ENCODE measurements at places on chromosomes 16 and 17.

GRCh38 chr17:82217120-82217529 is 4.5 kb upstream of the CCDC57 start:
- no peak for DNase-seq

DNA sequence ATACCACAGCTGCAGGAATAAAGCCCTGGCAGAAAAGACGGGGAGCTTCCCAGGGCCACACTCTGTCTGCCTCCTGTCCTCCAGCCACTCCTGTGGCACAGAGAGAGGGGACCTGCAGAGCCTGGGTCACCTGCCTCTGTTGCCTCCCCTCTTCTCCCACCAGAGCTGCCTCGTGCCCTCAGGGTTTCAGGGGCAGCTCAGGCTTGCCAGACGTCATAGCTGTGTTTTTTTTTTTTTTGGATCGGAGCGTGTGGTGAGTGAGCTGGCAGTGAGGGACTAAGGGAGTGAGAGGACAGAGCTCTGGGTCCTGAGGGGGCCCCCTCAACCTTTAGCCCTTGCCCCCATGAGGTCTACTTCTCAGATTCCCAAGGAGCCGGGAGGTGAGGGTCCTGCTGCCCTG is 2.1 kb downstream of the PIK3R6 start:
- DNase-seq: no peak

DNA sequence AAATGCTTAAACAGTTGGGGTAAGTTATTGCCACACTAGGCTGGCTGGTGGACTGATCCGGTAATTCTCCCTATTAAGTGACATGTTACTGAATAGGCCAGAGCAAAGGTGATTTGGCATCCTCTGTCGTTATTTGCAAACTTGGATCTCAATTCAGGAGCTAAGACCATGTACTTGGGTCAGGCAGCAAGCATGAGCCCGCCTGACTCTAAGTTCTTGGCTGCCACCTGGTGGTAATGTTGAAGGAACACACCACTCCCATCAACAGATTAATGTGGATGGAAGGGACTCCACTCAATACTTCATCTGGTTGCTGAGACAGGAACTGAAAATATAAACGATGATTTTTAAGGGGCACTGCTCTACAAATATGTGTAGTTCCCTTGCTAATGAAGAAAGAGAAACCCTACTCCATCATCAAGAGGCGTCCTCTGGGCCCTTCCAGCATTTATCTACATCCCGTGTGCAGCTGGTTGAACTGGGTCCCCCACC is 70.8 kb downstream of the EMP2 start:
- peak; percentile 33 for DNase-seq

DNA sequence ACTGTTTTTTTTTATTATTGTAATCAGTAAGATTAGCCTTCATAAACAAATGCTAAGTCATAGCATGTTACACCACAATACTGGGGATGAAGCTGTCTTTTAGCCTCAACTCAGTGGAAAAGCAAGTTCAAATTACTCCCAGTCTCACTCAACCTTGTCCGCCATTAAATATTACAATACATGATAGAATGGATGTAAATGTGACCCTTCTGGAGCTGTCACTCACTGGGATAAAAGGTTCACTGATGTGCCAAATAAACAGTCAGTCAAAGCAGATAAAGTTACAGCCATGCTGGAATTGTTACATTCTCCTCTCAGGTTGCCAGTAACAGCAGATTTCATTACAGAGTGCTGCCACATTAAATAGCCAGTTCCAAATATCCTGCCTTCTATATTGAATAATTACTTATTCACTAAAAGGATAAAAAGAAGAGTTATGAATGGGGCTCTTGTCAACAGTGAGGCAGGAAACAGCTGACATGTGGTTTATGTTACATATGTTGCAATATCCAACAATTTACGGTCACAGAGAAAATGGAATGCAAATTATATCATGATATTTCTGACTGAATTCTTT is 53.4 kb downstream of the BRIP1 start:
- DNase-seq: no peak

DNA sequence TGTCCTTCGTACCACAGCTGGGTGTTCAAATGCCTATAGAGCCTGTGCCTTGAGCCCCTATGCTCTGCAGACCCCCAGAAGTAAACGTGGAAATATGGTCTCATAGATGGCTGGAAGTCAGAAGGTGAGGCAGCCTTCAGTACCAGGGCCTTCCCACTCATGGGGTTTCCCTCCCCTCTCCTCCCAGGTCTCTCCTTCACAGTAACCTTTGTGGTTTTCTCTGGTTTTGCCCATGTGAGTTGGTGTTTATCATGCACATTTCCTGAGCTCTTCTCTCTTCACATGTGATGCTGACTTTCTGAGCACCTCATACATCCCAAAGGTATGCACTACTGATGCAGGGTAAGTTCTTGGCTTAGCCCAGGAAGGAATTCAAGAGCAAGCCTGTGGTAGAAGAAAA is 35.4 kb downstream of the TMEM114 start:
- no peak for DNase-seq

DNA sequence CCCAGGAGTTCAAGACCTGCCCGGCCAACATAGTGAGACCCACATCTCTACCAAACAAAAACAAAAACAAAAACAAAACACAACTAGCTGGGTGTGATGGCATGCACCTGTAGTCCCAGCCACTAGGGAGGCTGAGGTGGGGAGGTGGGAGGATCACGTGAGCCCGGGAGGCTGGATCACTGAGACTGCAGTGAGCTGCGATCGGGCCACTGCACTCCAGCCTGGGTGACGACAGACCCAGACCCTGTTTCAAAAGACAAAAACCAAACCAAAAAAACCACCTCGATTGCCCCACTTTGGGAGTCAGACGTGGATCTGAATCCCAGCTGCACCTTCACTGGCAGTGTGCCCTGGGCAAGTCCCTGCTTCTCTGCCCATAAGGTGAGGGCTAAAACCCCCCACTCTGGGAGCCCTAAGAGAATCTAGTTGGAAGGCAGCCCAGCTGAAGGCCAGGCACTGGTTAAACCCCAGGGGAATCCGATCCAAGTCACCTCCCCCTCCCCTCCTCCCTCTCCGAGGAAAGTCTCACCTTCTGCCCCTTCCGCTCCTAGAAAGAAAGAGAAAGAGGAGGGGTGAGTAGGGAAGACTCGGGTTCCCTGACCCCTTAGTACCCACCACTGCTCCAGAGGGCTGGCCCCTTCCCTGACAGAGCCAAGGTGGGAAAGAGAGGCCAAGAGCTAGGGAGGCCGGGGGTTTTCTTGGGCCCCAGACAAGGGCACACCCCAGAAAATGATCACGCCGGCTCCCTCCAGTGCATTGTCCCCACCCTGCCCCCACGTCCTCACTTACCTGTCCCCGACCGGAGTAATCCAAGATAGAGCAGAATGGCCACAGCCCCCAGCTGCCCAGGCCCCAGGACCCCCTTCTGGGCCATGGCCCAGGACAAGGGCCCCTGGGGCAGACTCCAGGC is 647 bp downstream of the PRSS8 start:
- DNase-seq: no peak

- no peak for DNase-seq
Observed at GRCh38 chr17:901191-901950, 78.2 kb downstream of the NXN start.

GRCh38 chr17:7261379-7262191 is 693 bp downstream of the CLDN7 start:
- DNase-seq: no peak

DNA sequence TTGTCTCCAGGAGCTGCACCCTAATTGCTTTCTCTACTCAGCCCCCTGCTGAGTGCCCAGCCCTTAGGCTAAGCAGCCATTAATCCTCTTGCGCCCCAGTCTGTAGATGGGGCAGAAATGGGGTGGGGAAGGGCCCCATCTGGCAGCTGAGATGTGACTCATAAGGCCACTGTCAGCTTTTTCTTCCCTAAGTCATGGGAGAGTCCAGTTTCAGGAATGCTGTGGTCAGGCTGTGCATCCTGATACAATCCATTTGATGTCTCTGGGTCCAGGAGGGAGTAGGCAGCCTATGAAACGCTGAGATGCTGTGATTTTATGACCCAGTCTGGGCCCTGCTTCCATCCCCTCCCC is 12.3 kb downstream of the PLXDC1 start:
- no peak for DNase-seq

DNA sequence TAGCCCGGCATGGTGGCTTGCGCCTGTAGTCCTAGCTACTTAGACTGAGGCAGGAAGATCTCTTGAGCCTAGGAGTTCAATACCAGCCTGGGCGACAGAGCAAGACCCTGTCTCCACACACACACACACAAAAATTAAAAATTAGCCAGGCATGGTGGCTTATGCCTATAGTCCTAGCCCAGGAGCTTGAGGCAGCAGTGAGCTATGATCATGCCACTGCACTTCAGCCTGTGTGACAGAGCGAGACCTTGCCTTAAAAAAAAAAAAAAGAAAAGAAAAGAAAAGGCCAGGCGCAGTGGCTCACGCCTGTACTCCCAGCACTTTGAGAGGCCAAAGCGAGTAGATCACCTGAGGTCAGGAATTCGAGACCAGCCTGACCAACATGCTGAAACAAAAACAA is 23.9 kb downstream of the C17orf75 start:
- DNase-seq: no peak

DNA sequence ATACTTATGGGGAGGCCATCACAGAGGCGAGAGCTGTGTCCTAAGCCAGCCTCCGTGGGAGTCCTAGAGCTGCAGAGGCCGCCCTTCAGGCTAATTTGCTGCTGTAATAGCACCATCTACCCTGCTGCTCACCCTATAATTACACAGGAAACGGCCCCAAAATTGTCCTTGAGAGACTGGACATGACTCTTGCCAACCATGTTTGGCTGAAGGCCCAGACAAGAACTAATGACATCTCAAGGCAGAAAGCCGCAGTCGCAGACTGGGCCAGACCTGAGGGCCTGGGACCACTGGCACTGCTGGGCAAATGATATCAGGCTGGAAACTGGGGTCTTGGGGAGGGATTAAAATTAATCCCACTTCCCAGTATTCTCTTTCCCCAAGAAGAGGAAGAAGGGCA is 24.1 kb downstream of the PSMD7 start:
- no peak for DNase-seq

- no peak for DNase-seq
Observed at GRCh38 chr17:17628388-17629008, 37.0 kb upstream of the PEMT start.

DNA sequence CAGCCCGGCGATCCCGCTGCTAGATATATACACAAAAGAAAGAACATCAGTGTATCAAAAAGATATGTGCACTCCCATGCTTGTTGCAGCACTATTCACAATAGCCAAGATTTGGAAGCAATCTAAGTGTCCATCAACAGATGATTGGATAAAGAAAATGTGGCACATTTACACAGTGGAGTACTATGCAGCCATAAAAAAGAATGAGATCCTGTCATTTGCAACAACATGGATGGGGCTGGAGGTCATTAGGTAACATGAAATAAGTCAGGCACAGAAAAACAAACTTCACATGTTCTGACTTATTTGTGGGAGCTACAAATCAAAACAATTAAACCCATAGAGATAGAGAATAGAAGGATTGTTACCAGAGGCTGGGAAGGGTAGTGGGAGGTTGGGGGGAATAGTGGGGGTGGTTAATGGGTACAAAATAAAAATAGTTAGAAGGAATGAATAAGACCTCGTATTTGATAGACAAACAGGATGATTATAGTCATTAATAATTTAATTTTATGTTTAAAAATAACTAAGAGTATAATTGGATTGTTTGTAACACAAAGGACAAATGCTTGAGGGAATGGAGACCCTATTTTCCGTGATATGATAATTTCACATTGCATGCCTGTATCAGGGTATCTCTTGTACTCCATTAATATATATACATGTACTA is 176.7 kb upstream of the NOG start:
- no peak for DNase-seq

DNA sequence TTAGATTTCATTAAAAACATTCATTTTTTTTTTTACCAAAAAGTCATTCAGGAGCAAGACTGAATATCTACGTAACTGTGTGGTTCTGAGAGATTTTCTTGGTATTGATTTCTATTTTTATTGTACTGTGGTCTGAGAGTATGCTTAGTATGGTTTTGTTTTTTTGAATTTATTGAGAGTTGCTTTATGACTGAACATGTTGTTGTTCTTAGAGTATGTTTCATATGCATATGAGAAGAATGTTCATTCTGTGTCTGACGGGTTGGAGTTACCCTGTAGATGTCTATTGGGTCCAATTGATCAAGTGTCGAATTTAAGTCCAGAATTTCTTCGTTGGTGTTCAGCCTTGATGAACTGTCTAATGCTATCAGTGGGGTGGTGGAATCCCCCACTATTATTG is 306.0 kb upstream of the KCNJ16 start:
- DNase-seq: no peak

Data from stimulated activated CD8-positive, alpha-beta memory T cell treated with anti-CD3 and anti-CD28 coated beads, Interleukin-7, amount 100 ng/mL, for 1 hour (primary cell).